ENCODE measurements at places on chromosomes 6 and 20.

DNA sequence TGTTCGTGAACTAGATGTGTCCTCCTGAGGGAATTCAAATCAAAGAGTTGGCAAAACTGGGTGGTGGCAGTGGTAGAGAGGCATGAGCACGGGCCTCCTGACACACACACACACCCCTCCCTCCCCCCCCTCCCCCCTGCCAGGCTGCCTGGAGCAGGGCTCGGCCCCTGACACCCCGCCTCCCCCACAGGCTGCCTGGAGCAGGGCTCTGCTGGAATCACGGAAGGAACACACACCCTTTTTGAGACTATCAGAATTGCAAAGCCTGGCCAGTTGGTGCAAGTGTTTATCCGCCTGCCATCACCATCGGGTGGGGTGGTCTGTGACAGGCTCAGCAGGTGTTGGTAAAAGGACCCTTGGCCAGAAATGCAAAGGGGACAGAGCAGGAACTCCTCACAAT, 59.0 kb downstream of the FAM120B start:
- no peak for DNase-seq

DNA sequence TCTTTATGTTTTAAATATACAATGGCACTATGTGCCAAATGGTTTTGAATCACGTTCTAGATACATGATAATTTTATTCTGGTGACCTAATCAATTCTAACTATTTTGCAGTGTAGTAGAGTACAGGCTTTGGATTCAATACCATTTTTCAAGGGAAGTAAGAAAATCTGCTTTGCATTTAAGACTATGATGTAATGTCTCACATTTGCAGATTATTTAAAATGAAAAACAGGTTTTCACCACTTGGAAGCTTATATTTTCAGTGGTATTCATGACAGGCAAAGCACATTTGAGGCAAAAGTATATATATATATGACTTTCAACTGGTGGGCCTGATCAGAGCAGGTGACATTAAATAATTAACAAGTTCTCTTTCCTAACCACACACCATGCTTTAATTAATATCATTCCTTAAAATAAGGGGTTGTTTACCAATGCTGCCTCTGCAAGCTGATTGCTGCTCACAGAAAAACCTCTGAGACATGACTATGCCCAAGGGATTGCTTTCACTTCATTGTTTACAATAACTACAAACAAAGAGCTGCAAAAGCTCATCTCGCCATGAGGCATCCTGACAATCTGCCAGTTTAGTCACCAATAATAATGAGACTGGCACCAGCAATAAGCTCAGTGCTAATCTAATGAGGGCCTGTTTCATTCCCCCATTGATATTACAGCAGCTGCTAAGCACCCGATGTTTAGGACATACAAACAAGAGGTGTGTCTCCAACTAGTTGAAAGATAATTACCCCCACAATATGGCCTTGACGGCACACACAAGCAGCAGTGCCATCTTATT, 1176.0 kb upstream of the GJE1 start:
- no peak for DNase-seq

DNA sequence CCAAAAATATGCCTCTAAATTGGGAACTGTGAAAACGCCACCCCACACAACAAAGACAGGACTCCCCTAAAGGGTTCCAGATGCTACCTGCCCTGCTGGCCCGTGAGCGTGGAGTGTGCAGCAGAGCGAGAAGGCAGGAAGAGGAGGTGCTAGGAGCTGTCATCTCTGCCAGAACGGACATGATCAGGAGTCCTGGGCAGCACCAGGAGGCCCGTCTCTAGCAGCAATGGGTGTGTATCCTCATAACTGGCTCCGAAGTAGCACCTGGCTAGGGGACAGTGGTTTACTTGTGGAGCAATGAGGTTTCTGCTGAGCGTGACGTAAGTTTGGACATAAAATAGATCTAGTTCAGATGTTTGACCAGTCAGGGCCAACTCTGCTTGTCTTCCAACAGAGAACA, 226.0 kb downstream of the CDH4 start:
- no peak for DNase-seq

DNA sequence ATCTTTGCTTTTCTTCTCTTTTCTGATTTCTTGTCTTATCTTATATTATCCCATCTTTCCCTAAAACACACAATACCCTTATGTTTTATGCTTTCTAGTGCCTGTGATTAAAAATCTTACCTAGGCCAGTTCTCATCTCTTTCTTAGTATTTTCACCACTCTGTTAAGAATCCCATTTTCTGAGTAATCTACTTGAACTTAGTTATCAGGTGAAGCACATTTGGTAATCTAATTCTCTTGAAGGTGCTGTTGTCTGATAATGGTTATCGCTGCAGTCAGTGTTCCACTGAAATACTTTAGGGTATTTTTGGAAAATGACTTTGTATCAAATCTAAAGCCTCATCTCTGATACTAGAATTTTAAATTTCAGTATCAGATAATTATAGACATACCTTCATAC, 192.5 kb upstream of the MAN1A1 start:
- no peak for DNase-seq

DNA sequence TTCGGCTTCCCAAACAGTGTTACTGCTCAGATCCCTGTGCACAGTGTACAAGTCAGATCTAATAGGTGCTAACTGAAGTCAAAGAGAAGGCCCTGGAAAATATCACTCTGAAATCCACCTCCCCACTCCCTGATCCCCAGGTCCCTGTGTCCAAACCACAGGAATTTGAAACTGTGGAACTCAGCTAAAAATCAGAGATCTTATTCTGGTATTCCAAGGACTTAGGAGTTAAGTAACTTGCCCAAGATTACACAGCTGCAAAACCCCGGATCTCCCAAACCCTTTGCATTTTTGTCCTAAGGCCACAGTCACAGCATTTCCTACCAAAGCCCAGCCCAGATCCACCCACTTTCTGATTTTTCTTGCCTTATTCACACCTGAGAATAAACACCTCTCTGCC, 32.3 kb upstream of the SLC23A2 start:
- DNase-seq, result no peak
